ENCODE measurements at places on chromosomes 3 and 15.
A peak's percentile ranks its signal among the peaks of the same experiment; 100 is the strongest.

DNA sequence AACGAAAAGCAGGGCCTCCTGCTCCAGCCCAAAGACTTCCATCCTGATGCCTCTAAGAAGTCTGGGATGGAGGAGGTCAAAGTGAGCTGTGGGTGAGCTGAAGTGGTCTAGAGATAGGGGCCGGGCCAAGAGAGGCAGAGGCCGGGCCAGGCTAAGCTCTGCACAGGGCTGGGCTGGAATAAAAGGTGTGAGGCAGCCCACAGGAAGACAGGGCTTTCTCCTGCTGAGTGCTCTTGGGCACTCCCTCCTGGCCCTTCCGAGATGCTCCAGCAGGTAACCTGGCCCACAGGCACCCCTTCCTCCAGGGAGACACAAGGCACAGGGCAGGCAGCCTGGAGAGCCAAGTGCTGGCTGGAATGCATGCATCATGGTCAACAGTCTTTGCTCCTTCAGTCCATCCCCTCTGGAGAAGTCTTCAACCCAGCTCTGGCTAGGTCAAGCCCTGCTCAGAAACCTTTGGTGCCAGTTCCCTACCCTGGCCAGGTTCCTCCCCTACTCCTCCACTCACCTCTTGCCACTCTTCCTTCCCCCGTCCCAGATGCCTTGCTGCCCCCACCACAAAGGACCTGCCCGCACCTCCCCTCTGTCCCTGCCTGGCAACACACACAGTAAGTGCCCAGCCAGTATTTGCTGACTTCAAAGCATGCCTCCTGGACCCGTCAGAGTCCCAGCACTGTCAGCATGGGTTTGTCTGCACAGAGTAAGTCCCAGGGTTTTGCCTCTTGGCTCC lies 93.6 kb downstream of the SEC22A start:
- no peak for DNase-seq

DNA sequence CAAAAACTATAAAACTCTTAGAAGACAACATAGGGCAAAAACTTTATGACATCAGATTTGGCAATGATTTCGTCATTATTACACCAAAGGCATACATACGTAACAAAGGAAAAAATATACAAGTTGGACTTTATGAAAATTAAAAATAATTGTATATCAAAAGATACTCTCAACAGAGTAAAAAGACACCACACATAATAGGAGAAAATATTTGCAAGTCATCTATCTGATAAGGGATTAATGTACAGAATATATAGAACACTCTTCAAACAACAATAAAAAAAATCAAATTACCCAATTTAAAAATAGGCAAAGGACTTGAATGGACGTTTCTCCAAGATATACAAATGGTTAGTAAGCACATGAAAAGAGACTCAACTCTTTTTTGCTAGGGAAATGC lies 77.5 kb downstream of the RPL39L start:
- DNase-seq, result no peak

- DNase-seq, result peak; percentile 56
Measured at GRCh38 chr3:189122110-189122509, 49.7 kb upstream of the TPRG1 start.

- no peak for DNase-seq
Measured at GRCh38 chr15:98720031-98720430, 71.7 kb downstream of the IGF1R start.

GRCh38 chr3:26114851-26115250 lies 325.0 kb downstream of the OXSM start:
- DNase-seq, result no peak

- DNase-seq, result no peak
Measured at GRCh38 chr3:11574981-11575669, 68.6 kb downstream of the VGLL4 start.

DNA sequence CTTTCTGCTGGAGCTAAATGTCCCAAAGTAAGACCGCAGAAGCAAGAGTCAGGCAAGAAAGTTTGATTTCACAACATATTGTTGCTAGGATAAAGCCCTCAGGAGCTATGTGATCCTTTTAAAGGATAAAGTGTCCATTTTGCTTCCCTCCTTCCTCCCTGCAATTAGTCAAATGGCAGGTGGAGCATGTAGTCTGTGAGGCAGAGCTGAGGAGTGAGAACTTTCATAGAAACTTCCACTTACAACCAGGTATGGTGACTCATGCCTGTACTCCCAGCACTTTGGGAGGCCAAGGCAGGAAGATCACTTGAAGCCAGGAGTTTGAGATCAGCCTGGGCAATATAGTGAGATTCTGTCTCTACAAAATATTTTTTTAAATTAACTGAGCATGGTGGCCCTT lies 25.2 kb upstream of the RHCG start:
- no peak for DNase-seq

DNA sequence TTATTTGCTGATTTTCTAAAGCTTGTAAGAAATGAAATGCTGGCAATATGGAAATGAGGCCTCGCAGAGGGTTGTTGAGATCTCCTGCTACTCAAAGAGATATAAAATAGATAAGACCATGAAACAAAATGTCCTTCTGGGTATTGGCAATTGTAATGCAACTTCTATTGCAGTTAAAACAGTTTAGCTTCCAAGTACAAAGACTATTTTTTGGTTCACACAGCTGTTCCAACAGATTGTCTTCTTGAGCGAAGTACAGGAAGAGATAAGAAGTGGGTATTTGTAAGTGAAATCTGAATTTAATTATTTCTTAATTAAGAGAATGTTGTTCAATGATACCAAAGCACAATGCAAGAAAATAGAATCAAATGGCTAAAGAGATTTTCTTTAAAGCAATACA lies 801.5 kb upstream of the GBE1 start:
- DNase-seq, result no peak

- DNase-seq, result no peak
Measured at GRCh38 chr3:115806501-115806900, 183.2 kb downstream of the GAP43 start.

- DNase-seq, result no peak
Measured at GRCh38 chr15:78419367-78419766, 18.6 kb upstream of the IREB2 start.

DNA sequence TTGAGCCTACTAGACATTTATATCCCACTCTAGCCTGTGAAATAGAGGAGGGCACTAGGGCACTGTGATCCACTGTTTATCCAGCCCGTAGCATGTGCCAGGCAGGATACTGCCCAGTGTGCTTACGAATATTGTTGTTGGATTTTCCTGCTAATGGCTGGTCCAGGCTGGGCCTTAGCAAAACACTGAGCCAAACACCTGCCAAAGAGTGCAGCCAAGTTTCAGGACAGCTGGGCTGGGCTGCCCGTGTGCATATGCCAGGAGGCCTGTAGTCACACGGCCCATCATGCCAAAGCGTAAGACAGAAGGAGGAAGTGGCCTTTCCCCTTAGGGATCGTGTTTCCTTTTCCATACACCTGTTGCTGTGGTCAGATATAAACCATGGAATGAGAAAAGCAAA lies 54.5 kb upstream of the ABHD10 start:
- DNase-seq, result peak; percentile 94

DNA sequence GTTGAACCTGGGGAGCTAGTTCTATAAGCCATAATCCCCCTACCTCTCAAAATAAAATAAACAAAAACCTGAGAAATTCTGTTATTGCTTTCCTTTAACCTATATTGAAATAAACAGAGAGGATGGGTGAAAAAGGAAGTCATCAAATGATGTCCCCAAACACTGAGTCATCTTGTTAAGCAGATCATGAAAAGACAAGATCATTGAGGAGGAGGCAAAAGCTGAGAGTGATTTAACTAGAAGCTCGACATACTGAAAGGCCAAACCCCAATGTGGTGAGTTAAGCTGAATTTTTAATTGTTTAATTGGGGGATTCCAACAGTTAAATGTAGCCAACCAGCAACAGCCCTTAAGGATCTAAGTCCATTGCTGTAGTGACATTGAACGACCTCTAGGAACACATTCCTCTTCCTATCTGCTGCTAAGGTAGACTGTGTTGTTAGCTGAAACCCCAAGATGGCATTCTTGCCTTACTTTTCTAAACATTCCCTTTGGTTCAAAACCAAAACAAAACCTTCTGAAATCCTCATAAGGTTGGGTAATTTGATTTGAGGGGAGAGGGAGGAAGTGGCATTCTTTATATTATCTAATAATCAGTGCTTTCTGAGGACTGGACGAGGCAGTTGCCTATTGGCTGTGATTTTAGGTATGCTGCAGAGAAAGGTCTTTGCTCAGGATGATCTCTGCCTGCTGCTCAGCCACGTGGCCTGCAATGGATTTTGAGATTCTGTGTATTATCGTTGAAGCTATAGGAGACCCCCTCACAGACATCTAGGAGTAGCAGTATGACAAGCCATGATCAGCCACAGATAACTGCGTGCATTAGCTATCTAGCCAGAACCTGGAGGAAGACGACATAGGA lies 62.7 kb upstream of the BNIP2 start:
- DNase-seq, result peak; percentile 1

DNA sequence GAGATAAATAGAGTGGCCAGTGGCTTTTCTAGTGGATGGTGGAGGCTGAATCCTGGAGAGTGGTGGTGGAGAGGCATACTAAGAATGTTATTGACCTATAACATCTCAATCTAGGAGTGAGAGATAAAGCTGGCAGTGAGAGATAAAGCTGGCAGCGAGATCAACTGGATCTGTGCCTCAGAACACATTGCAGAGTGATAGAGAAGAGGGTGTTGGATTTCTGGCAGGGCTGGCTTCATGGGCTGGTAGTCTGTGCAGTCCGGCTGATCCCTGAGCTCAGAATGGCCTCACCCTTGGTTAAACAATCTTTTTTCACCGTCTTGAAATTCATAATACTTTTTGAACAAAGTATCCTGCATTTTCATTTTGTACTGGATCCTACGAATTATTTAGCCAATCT lies 221.2 kb downstream of the NLGN1 start:
- DNase-seq, result peak; percentile 10

- DNase-seq, result no peak
Measured at GRCh38 chr15:61186905-61187741, 42.0 kb downstream of the RORA start.

GRCh38 chr3:96267577-96267976 lies 546.8 kb upstream of the EPHA6 start:
- DNase-seq, result peak; percentile 2

GRCh38 chr3:174792864-174793263 lies 66.3 kb upstream of the NAALADL2 start:
- DNase-seq, result no peak

- peak; percentile 89 for DNase-seq
Measured at GRCh38 chr3:4532535-4533112, 39.5 kb downstream of the ITPR1 start.

GRCh38 chr3:135085652-135086436 lies 290.8 kb downstream of the EPHB1 start:
- DNase-seq, result no peak

- no peak for DNase-seq
Measured at GRCh38 chr3:131960324-131960723, 74.5 kb downstream of the CPNE4 start.

- no peak for DNase-seq
Measured at GRCh38 chr3:40763807-40764206, 239.0 kb downstream of the ZNF621 start.

DNA sequence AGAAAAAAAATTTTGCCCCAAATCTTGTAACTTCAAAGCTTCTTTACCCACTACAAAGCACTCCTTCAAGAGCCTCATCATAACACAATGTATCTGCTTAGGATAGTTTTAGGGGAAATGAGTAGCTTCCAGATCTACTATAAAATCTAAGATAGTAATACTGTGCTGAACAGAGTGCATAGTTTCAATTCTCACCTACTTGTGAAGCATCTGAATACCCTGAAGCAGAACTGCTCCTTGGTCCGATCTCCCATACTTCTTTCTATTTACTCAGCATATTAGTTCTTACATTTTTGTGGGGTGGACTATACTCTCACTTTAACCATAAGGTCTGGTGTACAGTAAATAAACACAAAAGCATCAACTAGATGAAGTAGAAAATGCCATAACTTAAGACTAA lies 9.6 kb downstream of the TFRC start:
- DNase-seq, result no peak

GRCh38 chr3:127799476-127800222 lies 22.7 kb downstream of the MGLL start:
- no peak for DNase-seq

GRCh38 chr15:32857732-32858131 lies 139.9 kb downstream of the GREM1 start:
- no peak for DNase-seq

DNA sequence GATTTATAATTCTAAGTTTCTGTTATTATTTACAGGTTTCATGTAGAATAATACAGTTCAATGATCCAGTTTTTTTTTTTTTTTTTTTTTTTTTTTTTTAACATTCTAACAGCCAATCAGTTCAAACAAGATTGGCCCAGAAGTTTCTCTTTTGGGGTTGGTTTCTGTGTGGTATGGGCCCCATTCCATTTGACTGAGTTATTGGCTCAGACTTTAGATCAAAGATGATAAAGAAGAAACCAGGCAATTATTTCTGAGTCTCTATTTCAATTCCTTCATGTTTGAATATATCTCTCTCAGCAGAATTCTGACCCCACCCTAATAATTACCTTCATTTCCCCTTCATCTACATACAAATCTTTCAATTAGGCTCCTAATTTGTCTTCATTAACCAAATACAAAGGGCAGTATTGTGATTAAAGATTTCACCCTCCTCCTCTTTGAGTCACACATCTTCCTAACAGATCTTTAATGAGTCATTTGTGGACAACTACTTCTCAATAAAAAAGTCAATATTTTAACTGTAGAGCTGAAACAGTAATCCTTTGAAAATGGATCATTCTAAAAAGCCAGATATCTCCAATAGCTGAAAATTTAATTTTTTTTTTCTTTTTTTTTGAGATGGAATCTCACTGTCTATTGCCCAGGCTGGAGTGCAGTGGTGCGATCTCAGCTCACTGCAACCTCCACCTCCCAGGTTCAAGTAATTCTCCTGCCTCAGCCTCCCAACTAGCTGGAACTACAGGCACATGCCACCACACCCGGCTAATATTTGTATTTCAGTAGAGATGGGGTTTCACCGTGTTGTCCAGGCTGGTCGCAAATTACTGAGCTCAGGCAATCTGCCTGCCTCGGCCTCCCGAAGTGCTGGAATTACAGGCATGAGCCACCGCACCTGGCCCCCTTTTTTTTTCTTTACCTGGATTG lies 878.8 kb downstream of the NAALADL2 start:
- DNase-seq, result no peak

- peak; percentile 80 for DNase-seq
Measured at GRCh38 chr15:38354315-38354929, 99.5 kb upstream of the FAM98B start.

- DNase-seq, result no peak
Measured at GRCh38 chr15:66078929-66079275, 174.6 kb downstream of the MEGF11 start.

- DNase-seq, result no peak
Measured at GRCh38 chr3:134641671-134642300, 9.0 kb downstream of the KY start.

- DNase-seq, result peak; percentile 47
Measured at GRCh38 chr15:58064980-58065444, 499 bp downstream of the ALDH1A2 start.

All from muscle of leg (tissue), 16 donors.